LNCaP clone FGC (cell line): ENCODE measurements at places on chromosomes 3 and 15.

GRCh38 chr3:8595695-8596115 lies 48.9 kb downstream of the SSUH2 start:
- DNase-seq: no peak

GRCh38 chr3:161320837-161321236 lies 50.5 kb downstream of the SPTSSB start:
- no peak for DNase-seq

DNA sequence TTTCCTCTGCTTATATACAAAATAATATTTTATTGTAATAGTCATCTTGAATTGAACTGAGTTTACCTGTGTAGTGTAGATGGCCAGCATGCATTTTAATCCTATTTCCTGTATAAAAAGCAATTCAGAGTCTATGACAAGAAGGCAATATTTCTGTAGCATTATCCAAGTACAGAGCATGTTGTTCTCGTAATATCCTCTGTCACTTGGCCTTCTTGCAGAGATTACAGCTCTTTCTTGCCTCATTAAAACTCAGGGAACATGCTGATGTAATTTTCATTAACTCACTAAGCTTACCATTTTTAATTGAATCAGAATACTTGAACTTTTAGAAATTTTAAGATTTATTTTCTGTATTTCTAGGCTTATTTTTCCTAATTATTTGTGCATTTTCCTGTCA lies 203.3 kb upstream of the AGTR1 start:
- DNase-seq: no peak

GRCh38 chr3:53671192-53671960 lies 174.8 kb downstream of the CHDH start:
- DNase-seq: no peak

DNA sequence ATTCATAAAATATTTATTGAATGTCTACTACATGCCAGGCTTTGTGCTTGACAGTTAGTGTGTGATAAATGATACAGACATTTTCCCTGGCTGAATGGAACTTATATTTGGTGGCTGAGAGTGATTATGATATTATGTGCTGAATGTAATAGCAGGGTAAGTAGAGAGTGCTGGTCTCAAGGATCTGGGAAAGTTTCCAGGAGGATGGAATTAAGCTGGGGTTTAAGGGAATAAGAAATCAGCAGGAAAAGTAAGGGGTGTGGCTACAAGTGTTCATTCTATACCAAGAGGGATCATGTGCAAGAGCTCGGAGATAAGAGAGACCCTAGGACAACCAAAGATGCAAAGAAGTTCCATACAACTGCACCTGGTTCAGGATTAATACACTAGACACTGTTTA lies 500.1 kb upstream of the CFAP20DC start:
- DNase-seq: no peak

DNA sequence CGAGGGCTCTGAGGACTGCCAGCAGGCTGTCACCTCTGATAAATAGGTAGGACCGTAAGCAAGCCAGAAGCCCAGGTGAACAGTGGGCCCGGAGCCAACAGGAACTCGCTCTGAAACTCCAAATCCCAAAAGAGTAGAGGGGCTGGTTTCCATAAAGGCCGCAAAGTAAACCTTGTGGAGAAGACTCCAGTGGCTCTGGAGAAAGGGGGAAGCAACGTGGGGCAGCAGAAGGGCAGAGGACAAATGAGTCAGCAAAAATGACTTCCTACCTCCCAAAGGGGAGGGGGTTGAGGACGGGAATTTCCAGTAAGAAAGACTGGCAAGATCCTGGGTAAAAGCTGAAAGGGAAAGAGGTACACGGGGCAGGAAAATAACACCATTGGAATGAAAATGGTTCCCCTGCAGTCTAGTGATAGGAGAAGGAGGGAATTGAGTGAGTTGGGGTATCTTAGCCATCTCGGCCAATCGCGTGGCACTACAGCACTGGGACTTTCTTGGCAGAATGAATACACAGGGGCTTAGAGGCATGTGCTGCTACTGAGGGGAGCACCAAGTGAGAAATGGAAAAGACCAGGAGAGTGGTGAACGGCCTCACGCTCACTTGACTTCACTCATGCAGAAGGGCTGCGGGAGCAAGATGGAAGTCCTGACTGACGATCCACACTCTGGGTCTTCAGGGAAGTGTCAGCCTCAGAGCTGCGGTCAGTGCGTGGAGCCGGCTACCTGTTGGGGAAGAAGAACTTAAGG lies 33.2 kb downstream of the BMF start:
- no peak for DNase-seq
